ENCODE measurements at places on chromosomes 2 and 18.
A peak's percentile ranks its signal among the peaks of the same experiment; 100 is the strongest.

DNA sequence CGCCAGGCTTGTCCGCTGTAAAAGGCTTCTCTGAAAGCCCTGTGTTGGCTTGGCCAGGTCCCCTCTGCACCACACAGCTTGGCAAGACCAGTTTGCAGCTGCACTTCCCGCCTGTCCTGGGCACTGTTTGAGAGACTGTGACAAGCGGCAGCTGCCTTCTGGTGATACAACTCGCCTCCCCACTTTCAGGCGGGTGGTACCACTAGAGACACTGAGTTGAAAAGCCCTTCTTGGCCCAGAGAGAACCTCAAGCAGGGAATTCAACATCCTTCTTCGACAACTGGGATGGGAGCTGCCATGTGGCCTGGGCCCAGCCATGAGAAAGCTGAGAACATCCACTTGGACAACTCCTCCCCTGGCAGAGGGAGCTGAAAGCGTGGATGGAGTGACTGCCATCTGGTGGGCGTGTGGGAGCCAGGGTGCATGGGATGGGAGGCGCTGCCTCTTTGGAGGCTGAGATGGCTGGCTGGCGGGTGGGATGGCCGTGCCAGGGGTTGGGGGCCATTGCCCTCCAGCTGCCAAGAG is 125.5 kb upstream of the REV1 start:
- no peak for DNase-seq

GRCh38 chr18:61612517-61612916 is 279.3 kb downstream of the CDH20 start:
- DNase-seq, result peak; percentile 8

DNA sequence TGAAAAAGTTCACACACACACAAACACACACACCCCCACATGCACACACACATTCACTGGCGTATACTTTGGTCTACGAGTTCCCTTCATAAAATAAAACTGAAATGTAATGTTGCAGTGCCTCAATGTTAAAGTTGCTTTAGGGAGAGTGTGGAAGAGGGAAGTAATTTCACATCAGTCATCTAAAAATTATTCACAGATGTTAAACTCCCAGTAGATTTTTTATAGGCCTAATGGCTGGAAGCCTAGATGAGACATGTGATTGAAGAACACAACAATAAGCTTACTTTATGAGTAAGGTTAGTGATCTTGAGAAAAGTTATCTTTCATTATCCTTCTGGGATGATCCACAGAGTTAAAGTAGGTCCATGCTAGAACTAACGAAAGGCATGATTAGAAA is 506.7 kb upstream of the CNTNAP5 start:
- no peak for DNase-seq

GRCh38 chr2:240292035-240292574 is 143.4 kb upstream of the GPC1 start:
- DNase-seq, result no peak

- DNase-seq, result no peak
Observed at GRCh38 chr2:174606336-174606735, 8.7 kb upstream of the WIPF1 start.

DNA sequence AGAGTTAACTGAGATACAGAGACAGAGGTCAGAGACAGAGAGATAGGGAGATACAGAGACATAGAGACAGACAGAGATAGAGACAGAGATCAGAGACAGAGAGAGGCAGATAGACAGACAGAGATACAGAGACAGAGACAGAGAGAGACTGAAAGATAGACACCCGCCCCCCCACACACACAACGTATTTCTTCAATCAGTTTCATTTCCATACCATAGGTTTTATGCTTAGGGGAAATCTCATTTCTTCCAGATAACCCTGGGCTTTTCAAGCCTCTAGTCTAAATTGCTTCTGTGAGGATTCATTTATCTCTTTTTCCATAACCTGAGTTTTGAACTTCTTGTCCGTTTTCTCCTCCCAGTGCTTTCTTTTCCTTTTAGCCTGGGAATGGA is 94.6 kb downstream of the CD8B2 start:
- no peak for DNase-seq

- no peak for DNase-seq
Observed at GRCh38 chr2:120804459-120804858, 68.8 kb downstream of the GLI2 start.

DNA sequence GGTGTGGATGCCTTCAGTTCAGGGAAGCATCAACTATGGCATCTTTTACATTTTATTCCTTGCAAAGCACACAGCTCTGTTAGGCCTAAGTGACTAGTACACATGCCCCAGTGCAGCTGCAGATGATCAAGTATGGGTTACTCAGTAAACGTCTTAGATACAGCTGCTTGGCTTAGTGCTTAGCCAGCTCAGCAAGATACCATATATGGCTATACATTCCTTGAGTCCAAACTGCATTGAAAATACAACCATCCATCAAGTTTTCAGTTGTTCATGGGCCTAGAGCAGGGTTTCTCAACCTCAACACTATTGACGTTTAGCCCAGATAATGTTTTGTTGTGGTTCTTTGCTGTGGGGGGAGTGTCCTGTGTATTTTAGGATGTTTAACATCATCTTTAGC is 769.9 kb downstream of the TSN start:
- DNase-seq, result no peak

- DNase-seq, result no peak
Observed at GRCh38 chr2:226943862-226944620, 108.2 kb downstream of the RHBDD1 start.

- DNase-seq, result no peak
Observed at GRCh38 chr2:1976112-1976511, 231.8 kb upstream of the PXDN start.

- DNase-seq, result no peak
Observed at GRCh38 chr2:201580486-201580885, 62.8 kb downstream of the TMEM237 start.

DNA sequence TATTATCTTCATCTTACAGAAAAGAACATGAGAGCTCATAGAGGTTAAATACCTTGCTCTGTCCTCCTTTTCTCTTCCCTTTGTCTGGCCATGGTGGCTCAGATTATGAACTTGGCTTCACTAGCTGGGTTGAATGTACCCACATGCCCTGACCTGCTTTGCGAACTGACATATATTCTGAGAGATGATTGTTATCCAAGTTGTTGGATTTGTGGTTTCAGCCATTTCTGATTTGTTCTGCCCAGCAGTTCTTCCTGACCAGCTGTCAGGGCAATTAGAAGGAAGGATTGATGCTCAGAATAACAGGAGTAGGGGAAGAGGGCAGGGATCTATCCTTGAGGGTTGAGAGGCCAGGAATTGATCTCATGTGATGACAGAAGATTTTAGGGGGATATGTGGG is 236.8 kb upstream of the FAM98A start:
- no peak for DNase-seq

DNA sequence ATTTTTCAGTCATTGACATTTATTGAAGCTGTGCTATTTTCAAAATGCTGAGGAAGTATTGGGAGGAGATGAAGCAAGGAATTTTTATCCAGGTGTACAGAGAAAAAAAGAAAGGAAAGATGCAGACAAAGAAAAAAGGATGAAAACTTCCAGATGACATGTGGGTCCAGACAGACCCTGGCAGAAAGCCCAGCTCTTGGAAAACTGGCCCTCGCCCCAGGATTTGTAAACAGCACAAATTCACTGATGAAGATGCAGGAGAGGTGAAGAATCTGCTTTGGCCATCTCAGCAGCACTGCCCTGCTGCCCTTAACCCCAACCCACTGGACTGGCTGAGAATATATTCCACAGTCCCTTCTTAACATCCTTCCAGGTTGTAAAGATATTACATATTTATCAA is 12.5 kb downstream of the TACR1 start:
- no peak for DNase-seq

GRCh38 chr18:60090170-60090569 is 190.4 kb downstream of the PMAIP1 start:
- peak; percentile 49 for DNase-seq

GRCh38 chr2:222920657-222921186 is 59.9 kb downstream of the ACSL3 start:
- no peak for DNase-seq

GRCh38 chr18:10852385-10853303 is 296.7 kb downstream of the PIEZO2 start:
- DNase-seq, result peak; percentile 39

- no peak for DNase-seq
Observed at GRCh38 chr18:12314591-12315305, 6.7 kb downstream of the TUBB6 start.

- no peak for DNase-seq
Observed at GRCh38 chr2:47708801-47709499, 74.0 kb upstream of the MSH6 start.

- DNase-seq, result no peak
Observed at GRCh38 chr18:48213791-48214190, 195.4 kb downstream of the ZBTB7C start.

- no peak for DNase-seq
Observed at GRCh38 chr18:79733986-79734770, 54.6 kb downstream of the CTDP1 start.

- DNase-seq, result no peak
Observed at GRCh38 chr2:160869411-160869810, 290.8 kb upstream of the TANK start.

GRCh38 chr2:108023776-108024175 is 37.5 kb downstream of the SLC5A7 start:
- no peak for DNase-seq

DNA sequence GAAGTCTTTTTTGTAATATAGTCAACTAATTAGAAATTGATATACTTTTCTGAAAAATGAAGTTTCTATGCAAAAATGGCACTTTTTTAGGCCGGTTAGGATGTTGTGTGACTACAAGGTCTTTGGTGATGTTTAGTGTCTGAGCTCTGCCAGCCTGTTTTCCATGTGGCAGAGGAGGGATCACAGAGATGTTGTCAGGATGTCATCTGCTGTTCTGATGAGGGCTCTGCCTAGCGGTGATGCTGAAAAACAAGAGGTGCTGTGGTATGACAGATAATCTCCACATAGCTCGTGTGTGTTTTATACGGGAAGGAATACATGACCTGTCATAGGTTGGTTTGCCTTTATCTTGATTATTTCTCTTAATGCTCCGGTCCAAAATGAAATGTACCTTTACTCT is 12.0 kb upstream of the IAH1 start:
- no peak for DNase-seq

GRCh38 chr2:95350368-95350767 is 52.1 kb upstream of the FAHD2A start:
- no peak for DNase-seq

DNA sequence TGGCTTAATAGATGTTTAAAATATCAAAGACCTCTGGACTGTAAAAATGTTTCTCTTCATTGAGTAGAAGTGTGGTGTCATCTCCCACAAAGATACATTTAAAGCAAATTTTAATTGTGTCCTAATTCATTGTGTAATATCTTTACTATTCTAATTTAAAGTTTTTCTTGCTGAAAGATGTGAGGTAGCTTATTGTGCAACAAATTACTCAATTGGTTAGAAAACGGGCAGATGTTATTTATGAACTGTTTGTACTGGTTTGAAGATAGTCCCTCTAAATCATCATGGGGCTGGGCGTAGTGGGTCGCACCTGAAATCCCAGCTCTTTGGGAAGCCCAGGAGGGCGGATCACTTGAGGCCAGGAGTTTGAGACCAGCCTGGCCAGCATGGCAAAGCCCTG is 65.3 kb downstream of the CYBRD1 start:
- DNase-seq, result no peak

GRCh38 chr2:43537137-43537536 is 58.7 kb downstream of the THADA start:
- DNase-seq, result peak; percentile 20

DNA sequence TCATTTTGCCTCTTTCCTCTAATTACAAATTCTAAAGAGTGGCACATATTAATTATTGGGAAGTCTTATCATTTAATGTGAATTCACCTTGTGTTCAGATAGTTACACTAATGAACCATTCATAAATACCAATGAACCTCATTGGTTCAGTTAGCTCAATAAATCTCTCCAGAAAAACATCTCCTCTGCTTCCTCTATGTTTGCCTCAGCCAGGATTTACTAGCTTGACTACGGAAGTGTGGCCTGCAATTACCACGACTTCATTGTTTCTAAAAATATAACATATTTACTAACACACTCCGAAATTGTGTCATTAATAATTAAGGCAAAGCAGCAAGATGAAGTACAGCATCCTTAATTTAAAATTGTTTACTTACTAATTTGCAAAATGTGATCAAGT is 103.3 kb downstream of the PLA2R1 start:
- DNase-seq, result no peak

- no peak for DNase-seq
Observed at GRCh38 chr18:77177009-77177408, 44.4 kb upstream of the MBP start.

DNA sequence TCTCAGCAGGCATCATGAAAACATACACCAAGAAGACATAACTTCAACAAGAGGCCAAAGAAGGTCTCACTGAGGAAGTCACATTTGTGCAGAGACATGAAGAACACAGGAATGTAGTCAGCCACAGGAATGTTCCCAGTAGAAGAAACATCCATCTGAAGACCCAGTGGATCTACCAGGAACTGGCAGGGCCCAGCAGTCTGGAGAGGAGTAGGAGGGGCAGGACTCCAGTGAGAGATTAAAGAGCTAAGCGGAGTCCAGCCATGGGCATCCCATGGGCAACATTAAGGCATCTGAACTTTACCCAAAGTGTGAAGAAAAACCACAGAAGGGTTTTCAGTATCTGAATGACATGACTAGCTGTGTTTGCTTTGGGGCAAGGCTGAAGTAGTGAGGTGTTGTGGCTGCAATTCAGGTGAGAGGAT is 103.1 kb downstream of the UPP2 start:
- no peak for DNase-seq

- no peak for DNase-seq
Observed at GRCh38 chr2:71619230-71619741, 165.9 kb downstream of the DYSF start.

GRCh38 chr2:18719978-18720775 is 130.8 kb upstream of the NT5C1B start:
- no peak for DNase-seq

GRCh38 chr2:25614711-25615110 is 58.7 kb downstream of the DTNB start:
- DNase-seq, result no peak

DNA sequence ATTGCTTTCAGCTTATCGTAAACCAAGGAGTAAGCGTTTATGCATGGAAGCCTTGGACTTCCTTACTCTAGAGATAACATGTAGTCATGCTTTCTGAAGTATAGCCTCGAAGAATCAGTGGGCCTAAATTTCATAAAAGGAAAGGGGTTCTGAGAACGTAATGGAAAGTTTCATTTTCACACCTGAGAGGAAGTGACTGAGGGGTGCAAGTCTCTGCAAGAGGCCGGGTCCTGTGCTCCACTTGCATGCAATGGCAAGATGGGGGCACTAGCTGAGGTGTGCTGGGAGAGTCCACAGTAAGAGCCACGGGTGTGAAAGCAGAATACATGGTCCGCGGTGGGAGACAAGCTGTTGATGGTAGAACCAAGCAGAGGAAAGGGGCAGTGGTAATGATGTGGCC is 36.5 kb upstream of the C1D start:
- DNase-seq, result no peak

GRCh38 chr2:159091976-159092375 is 123.5 kb downstream of the TANC1 start:
- DNase-seq, result no peak

- peak; percentile 53 for DNase-seq
Observed at GRCh38 chr2:236175548-236176150, 7.5 kb upstream of the GBX2 start.

GRCh38 chr2:150888337-150888736 is 373.3 kb downstream of the RBM43 start:
- DNase-seq, result no peak

All from OCI-M1 (cell line).